GM12878 (cell line): ENCODE measurements at places on chromosomes 1 and 21. TPM values are rescaled to one million over a fixed set of nuclear protein-coding genes. Genes with fewer than 3 reads are reported as not detected.

TSPAN2 gene
- total RNA-seq, result not detected in 2 replicates

S100A6 gene
- total RNA-seq, result 54.6 and 55.4 TPM in 2 replicates

ZMYND12 gene
- 0.24 and 0.36 TPM in 2 replicates for total RNA-seq

PCBP3 gene
- total RNA-seq, result 0.27 and 0.46 TPM in 2 replicates

DNA sequence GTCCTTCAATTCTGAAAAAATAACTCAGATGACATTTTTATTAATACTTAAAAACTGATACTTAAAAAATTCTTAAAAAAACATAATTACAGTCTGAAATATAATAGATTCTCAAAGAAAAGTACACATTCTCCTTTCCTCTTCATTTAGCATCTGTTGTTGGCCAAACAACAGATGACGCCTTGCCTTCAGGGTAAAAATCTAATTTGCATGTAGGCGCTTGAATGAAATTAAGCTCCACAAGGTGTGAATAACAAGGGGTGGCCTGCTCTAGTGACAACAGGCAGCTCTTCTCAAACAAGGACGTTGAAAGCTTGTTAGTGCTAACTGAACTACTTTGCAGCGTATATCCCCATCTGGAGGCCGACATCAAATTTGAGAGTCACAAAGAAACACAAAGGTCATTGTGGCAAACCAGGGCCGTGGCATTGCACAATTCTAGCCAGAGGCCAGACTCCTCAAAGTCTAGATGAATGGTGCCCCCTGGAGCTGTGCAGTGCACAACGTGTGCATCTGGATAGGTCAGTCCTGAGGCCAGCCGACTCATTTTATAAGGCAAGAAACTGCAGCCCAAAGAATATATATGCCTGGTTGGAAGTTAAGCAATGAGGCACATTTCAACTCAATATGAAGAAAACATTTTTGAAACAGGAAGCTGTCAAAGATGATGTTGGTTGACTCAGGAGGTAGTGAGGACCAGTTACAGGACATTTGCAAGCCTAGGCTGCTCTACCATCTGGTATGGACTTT is 459.2 kb upstream of the RUNX1 start:
- no peak for DNase-seq

DNA sequence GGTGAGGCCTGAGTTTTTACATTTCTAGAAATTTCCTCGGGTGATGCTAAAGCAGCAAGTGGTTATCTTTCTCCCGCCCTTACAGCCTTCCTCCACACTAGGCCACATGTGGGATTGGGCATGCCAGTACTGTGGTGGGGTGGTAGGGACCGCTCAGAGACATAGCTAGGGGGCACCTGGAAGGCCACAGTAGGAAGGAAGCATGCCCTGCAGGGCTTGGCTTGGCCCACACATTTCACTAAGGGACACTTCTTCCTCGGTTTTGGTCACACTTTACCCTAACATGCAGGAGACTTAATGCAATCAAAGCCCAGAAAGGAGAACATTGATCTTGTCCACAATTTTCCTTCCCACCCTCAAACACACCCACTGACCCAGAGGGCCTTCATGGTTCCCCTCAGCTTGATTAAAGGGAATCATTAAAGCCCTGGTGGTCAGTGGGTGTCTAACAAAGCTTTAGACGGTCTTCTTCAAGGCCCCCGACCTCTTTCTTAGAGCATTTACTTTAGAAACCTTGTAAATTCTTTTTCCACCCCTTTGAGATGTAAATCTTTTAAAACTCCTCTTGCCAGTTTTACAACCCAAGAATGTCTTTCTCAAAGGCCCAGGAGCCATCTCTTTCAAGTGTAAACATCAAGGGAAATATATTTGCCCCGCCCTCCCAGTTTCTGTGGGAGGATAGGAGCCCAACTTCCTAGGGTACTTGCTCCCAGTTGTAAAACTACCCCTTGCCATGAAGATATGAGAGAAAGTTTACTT is 246.4 kb upstream of the PTBP2 start:
- no peak for DNase-seq

GRCh38 chr1:59417406-59417805 is 120.5 kb downstream of the FGGY start:
- no peak for DNase-seq

DNA sequence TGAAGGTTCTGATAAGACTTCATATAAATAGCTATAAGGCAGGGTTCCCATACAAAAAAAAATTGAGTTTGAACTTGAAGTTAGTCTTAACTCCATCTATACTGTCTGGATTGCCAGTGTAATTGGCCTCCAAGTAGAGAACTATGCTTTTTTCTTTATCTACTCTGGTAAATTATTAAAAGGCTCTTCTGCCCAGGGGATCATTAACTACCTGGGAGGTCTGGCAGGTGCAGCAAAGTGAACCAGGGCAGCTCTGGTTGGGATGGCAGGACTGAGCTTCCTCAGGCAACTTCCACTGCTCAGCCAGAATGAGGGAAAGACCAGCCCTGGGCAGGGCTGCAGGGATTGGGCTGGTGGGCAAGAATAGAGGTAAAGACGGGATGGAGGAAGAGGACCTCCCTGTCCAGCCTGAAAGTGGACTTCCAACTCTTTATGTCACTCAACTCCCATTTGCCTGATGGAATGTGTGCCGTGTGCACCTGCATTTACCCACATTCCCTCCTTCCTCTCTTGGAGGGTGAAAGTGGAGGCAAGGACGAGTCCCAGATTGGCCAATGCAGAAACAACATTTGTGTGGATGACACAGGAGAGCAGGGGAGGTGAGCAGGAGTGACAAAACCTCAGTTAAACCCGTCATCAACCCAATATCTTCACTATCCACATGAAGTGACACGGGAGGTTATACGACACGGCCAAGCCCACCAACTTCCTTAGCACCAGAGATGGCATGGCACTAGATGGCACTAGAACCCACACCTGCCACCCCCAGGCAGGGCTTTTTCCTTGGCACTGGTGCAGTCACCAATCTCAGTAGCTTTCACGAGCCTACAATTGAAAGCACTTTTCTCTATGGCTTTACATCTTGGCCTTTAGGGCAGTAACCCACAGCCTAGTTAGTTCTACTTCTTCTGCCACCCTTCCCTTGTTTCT is 25.2 kb downstream of the CCN1 start:
- no peak for DNase-seq

- no peak for DNase-seq
Observed at GRCh38 chr1:78722521-78722920, 72.9 kb downstream of the IFI44 start.

- DNase-seq, result no peak
Observed at GRCh38 chr1:174426153-174426552, 21.6 kb upstream of the GPR52 start.

DNA sequence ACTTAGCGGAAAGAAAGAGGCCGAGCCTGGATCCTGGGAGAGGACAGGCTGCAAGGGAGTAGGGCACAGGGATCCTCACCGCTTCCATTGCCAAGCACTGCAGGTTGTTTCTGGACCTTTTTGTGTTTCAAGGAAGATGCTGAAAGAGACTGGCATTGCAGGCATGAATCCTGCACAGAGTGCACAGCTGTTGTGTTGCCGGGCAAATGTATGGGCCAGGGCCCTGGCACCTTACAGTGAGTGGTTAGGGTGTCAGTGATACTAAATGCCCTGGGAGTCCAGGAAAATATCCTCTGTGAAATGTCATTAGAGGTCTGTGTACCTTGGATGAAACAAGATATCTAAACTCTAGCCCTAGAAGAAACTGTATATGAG is 145.5 kb upstream of the FGGY start:
- no peak for DNase-seq

DNA sequence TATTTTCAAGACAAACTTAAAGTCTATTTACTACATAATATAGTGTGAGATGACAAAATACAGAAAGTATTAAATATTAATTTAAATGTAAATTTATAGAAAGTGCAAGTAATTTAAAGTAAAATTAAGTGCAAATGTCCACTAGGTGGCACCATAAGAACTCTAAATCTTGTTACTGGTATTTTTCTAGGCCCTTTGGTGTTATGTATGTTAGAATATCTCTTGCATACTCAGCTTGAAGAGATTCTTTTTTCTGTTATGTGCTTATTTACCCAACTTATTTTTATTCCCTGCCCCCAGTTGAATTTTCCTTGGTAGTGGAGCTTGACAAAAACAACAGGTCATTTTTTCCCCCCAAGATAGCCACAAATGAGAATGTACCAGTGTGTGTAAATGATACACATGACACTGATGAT is 71.5 kb downstream of the RPS6KC1 start:
- no peak for DNase-seq

GRCh38 chr1:50975436-50975835 is 5.4 kb downstream of the CDKN2C start:
- DNase-seq, result no peak

- peak; percentile 87 for DNase-seq
Observed at GRCh38 chr1:66380452-66381212, 153.3 kb upstream of the SGIP1 start.

DNA sequence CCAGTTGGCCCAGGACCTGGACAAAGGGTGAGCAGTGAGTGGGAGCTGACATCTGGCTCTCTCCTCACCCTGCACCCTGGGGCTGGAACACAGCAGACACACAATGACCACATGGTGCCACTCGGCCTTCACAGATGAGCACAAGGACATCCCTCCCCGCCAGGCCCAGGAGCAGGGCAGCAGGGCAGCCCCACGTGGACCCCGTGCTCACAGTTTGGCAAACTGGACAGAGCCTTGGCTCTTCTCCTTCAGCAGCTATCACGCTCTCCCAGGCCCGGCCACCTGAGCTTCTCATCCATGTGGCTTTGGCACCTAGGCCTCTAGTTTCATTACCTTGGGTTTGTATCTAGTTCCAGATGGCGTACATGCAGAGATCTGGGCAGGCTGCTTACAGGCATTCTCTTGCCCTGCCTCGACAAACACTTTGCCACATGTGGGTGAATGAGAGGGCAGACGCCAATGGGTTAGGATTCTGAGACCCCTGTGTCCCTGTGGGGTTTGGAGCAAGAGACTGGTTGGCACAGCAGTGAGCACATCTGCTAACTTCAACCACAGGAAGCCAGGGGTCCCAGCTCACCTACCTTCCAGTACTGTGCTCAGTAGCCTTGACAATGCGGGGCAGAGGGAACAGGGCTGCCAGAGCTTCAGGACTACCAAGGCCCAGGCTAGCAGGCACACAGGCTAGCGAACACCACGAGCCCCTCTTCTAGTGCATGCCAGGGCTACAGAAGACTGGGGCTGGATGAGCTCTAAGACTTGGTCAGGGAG is 3.4 kb upstream of the PTPRF start:
- no peak for DNase-seq
